ENCODE measurements at places on chromosomes 4 and X.

DNA sequence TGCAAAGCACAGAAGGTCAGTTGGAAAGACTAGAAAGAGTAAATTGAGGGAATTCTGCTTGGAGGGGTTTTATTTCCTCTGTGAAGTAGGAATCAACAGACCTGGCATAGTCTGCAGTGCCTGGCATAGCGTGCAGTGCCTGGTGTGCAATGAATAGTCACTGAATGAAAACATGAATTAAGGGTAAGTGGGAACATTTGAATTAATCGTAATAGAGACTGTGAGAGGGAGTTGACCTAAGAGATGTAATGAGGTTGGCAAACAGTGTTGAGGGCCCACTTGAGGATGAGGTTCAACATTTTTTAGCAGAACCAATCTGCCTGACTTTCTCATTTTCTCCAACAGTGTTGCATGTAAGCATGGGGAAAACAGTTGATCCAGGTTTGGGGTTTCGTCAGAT lies 377.2 kb upstream of the FTHL17 start:
- DNase-seq, result no peak

GRCh38 chr4:25020236-25020635 lies 10.5 kb downstream of the LGI2 start:
- peak; percentile 94 for DNase-seq

DNA sequence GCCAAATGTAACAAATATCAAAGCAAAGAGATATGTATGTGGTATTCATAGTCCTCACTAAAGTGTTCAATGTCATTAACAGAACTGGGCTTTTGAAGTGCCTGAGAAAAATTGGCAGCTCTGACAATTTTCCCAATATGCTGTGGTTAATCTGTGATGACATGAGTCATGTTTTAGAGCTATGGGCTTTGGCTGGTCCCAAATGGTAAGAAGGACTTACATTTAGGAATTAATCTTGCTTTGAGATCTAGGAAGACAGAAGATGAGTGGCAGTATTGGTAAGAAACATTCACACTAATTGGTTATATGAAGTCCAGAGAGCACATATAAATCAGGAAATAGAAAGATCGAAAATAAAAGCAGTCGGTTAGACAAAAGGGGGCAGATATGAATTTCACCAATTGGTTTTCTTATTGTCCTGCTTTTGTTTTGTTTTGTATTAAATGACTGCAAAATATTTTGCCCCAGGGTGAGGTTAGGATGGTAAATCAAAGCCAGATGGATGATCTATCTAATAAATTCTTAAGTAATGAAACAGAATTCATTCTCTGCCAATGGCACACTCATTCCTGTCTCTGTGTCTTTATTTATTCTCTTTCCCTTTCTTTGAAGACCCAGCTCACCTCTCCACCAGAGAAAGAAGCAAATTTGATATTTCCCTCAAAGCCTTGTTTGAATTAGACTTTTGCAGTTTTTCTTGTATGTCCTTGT lies 993.1 kb downstream of the RPA4 start:
- DNase-seq, result peak; percentile 47

DNA sequence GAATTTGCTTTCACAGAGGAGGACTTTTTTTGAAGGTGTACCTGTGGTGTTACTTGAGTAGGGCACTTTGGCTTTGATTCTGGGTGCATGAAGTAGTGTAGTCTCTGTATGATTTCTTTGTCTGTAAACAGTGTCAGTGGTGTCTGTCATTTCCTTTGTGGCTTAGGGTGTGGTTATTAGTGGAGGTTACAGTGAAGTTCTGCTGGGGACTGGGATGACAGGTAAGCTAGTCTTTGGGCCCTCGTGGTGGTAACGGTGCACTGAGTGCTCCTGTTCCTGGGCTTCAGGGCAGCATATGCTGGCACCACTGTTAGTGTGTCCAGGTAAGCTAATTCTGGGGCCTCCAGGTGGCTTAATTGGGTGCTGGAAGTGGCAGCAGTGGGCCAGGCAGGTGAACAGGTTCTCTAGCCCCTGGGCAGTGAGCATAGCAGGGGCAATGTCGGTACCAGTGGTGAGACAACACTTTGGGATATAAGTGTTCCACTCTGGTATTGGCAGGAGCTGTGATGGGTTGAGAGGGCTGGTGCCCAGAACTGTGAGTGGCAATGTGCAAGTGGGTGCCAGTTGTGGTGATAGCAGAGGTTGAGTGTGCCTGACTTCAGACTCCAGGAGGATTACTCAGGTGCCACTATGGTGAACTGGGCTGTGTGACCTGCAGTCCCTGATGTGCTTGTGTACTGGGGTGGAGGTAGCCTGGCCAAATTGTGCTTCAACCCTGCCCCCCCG lies 26.0 kb upstream of the VSIG1 start:
- no peak for DNase-seq

- DNase-seq, result no peak
Observed at GRCh38 chr4:87035881-87036509, 101.2 kb downstream of the AFF1 start.

DNA sequence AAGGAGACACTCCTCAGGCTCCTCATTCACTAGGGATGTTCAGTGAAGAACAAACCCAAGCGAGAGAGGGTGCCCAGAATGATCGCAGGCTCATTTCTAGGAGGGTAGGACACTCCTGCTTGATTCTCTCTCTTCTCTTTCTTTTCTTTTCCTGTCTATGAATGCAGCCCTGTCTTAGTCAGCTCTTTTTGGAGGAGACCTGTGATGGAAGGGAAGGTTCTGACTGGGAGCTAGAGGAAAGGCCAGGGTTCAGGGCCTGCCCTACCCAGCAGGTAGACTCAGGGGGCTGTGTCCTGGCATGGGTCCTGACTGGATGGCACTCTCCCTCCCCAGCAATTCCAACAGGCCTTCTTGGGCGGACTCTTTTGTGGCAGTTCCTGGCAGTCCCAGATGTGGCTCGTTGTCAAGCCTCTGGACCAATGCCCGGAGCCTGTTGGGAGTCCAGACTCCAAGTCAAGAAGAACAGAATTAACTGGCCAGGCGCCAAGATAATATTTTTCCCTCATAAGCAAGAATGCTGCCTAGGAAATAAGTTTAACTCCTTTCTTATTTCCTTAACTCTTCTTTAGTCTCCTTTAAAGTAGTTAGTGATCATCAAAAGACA lies 139.4 kb upstream of the SCML1 start:
- DNase-seq, result peak; percentile 33

DNA sequence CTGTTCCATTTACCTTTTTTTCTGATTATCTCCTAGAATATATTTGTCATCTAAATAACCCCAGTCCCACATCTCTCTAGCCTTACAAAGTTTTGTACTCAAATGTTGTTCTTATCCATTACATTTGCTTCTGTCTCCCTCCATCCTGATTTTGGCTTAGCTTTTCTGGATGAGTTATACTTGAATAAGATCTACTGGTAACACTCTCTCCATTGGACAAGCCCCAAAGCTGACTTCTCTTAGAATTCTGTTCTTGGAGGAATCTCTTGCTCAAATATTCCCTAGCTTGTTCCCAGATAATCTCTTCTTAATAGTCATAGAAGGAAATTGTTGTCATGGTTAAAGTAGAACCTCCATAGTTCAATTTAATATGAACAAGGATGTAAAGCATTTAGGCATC lies 115.5 kb upstream of the HS3ST1 start:
- DNase-seq, result no peak

All from fibroblast of mammary gland (primary cell).